ENCODE measurements at places on chromosomes 16 and 17.

DNA sequence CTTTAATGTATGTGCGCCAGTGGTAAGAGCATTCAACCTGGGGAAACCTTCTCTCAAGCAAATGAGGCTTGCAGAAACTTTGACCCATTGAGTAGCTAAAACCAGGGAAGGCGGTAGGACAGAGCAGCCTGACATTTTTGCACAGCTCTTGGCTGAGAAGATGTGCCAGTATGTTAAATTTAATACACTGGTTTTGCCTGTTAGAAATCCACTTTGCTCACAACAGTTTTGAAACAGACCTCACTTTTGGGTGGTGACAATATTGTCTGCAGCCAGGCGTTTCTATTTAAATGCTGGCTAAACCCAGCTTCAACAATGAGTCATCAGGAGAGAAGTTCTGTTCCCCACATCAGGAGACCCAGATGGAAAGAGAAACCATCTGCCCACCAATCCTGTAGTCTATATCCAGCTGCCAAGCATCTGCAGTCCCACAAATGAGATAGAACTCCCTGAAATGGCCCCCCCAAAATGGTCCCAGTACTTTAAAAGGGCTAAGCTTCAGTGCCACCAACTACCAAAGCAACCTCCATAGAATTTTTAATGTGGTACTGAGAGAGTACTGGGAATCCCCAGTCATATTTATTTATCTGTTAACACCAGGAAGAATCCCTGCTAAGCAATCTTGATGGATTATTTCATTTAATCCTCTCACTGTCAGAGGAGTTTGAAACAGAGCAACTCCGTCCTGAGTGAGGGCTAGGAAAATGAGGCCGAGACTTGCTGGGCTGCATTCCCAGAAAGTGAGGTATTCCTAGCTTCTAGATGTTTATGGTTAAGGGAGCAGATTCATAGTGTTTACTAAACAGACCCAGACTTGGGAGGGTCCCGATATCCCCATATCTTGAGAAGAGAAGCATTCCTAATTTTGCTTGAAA lies 29.0 kb upstream of the CLEC3A start:
- DNase-seq: no peak

DNA sequence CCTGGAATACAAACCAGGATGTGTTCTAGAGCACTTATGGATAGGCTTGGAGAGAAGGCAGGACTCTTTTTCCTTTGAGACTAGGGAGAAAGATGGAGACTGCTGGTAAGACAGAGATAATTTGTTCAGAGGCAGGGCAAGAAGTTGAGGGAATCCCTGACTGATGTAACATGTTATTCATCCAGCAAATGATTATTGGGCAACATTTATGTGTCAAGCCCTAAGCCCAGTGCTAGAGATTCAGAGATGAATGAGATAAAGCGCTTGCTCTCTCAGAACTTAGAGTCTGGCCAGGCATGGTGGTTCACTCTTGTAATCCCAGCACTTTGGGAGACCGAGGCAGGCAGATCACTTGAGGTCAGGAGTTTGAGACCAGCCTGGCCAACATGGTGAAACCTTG lies 47.8 kb upstream of the NUFIP2 start:
- DNase-seq: peak; percentile 19

DNA sequence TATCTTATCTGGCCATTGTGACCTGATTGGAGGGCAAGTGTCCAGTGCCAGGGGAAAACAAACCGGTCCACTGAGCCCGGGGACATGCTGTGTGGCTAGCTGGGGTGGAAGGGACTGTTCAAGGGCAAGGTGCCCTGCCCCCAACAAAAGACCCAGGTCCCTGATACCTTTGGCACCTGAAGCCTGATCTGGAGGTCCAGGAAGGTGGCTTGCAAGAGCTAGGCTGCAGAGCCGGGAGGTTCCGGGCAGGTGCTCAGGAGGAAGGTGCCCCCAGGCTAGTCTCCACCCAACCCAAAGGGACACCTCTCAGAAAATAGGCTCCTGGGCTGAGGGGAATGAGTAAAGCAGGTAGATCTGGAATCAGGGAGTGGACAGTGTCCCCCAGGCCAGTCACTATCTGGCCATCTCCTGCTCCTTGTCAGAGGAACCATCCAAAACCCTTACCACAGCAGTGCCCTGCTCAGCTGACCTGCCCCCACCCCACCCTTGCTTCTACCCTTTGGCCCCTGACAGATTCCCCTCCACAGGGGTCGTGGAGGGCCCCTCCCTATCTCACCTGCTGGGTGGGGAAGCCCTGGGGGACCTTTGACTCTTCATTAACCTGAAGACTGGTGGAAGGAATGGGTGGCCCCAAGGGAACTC lies 6.2 kb downstream of the NAT9 start:
- DNase-seq: no peak

GRCh38 chr17:45935710-45936509 lies 41.6 kb downstream of the MAPT start:
- DNase-seq: no peak

DNA sequence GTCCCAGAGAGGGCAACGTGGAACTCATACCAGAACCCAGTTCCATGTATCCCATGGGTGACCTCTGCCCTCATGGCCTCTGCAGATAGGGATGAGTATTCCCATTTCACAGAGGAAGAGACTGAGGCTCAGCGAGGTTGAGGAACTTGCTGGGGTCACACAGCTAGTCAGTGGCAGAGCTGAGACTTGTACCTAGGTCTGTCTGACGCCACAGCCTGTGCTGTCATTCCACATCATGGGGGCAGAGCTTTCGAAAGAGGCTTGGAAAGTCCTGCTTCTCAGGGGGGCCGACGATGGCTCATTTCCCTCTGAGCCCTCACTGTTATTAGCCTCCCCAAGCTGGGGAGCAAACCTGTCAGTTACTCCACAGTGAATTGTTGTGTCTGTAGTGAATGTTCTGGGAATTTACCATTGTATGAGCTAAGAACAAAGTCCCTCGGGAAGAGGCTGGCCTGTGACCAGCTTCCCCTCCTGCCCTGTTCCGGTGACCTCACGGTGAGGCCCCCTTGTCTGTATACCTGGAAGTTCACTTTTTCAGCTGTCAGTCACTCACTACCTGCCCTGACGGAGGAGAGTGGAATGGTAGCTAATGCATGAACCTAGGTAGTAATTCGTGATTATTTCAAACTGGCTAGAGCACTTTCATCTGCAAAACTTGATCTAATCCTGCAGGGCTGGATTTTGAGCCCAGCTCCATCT lies 8.9 kb downstream of the METTL22 start:
- DNase-seq: no peak

GRCh38 chr16:56691885-56692284 lies 9.6 kb downstream of the MT1X start:
- DNase-seq: peak; percentile 86

GRCh38 chr17:80769936-80770625 lies 221.6 kb upstream of the CHMP6 start:
- DNase-seq: no peak

DNA sequence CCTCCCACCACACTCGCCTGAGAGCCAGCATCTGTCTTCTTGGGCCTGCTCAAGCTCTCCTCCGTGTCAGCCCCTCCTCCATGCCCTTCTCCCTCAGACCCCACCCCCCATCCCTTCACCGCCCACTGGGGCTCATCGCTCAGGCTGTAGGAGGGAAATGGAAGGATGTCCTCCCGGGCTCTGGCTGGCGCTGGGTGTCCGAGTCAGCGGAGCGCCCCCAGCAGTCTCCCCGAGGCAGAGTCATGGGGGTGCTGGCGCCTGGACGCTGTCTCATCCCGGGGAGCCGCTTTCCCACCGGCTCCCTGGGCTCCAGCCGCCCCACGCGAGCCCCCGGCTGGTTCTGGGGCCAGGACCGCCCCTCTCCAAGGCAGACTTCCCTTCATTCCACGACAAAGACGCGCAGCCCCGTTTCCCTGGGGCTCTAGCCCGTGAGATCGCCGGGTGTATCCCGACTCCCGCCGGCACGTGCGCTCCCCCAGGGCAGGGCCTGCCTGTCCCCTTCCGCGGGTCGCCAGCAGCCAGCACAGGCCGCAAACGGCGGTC lies 428 bp upstream of the ANTKMT start:
- peak; percentile 79 for DNase-seq

DNA sequence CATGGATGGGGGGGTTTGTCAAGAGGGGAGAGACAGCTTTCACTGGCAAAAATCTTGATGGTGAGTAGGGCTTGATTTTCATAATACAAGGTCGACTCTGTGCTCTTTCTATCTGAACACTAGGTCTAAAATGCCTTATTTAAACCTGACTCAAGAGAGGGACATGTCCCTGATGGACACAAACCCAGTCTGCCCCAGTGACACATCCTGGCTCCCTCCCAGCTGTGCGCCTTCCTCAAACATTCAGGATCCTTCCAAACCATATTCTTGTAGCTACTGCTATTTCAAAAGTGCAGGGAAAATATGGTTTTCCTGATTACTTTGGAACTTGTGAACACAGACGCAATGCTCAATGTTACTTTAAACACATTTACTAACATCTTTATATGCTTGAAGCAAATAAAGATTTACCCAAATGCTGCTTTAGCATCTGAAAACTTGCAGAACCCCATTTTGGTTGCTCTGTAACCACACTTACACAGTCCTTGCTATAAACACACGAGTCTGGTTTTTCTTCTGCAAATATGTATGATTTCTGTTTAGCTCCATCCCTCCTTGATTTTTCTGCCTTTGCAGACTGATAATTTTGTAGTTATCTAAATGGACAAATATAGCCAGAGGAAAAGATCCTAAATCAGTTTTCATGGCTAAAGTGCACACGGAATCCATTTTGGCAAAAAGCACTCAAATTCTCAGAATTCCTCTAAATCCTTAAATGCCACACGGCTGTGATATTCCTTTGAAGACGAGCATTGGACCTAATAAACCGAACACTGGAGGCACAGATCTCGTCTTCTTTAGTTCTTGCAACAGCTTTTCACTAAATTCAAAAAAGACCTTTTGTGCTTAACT lies 499.9 kb upstream of the ZFHX3 start:
- DNase-seq: no peak

DNA sequence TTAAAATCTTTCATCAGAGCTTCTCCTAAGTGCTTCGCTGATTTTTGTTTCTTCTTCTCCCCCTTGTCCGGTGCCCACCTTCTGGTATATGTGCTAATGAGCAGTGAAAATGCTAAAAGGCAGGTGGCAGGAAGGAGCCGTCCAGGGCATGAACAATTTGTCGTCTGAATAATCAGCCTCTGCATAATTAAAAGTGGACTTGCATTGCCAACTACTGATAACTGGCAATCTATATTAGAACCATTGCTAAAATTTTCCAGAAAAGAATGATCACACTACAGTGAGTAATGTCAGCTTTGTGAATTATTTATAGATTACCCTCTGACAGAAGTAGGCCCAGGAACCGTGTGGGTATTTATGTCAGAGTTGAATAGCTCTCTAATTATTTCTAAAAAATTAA lies 28.1 kb downstream of the SERPINF1 start:
- no peak for DNase-seq
